NCI-H2227 treated with DMSO at 0.1 percent for 48 hours (cell line): ENCODE measurements at places on chromosomes 2 and 18.
A peak's percentile ranks its signal among the peaks of the same experiment; 100 is the strongest.

DNA sequence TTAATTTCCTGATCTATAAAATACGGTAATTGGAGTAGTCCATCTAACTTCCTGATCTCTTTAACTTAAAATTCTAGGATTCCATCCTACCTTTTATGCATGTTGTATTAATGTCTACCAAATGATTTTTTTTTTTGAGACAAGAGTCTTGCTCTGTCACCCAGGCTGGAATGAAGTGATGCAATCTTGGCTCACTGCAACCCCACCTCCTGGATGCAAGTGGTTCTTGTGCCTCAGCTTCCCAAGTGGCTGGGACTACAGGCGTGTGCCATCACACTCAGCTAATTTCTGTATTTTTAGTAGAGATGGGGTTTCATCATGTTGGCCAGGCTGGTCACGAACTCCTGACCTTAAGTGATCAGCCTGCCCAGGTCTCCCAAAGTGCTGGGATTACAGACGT, 47.8 kb downstream of the CFAP36 start:
- DNase-seq = no peak

GRCh38 chr18:74530584-74530862, 3.8 kb upstream of the CNDP1 start:
- DNase-seq = no peak

DNA sequence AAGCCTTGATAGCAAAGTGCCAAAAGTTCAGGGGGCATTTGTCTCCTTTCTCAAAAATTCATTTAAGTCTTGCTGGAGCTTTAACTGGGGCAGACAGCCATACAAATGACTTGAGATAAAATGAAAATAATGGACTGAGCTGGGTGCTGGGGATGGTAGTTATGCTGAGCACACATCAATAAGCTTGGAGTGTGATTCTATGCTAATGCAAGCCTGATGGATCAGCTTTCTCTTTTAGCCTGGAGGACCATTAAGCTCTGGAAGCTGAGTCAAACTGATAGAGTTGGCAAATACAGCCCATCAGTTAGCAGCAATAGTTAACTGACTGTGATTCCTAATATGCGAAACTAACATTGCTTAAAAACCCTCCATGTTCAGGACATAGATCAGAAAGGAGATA, 98.0 kb downstream of the CAMKMT start:
- no peak for DNase-seq

- DNase-seq = no peak
Observed at GRCh38 chr2:133812826-133813617, 244.8 kb upstream of the NCKAP5 start.

DNA sequence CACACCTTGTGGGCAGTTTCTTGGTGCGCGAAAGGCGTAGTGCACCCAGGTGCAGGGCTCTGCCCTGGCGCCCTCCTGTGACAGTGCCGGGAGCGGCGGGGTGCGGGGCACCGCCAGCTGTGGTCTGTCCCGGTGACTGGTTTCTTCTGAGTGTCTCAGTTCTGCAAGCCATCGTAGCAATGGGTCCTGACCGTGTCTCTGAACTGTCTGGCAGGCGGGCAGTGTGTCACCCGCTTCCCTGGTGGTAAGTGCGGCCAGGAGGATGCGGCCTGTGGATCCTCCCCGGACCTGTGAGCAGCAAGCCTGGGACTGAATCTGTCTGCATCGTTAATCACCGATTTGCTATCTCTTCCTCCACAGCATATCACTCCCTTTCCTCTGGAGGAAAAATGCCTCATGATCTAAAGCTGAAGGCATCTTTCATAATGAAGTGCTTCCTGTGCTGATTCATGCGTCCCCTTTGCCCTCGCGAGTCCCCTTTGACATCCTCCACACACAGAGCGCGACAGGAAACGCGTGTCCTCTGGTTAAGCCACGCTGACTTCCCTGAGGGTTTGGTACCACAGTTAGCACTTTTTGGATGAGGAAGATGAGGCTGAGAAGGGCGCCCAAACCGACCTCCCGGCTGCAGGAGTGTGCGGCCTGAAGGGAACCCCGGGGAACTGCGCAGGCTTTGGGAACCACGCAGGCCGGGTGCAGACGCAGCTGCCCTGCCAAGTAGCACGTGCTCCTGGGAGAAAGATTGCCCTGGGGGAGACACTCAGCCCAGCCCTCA, 416.0 kb upstream of the HS6ST1 start:
- DNase-seq = no peak

DNA sequence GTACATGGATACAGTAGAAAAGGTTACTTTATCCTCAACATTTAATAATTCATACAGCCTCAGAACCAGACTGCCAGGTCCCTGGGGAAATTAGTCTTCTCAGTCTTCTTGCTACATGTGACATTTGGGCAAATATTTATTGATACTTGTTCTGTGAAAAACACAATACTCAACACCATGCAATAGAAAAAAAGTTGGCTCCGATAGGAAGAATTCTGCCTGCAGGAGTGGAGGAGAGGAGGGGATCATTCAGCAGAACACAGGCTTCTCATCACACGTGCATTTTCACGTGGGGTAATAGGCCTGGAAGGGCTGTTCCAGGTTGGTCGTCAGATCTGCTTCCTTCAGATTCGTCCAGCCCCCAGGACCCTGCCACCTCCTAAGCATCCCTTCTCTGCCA, 58.4 kb upstream of the ACKR3 start:
- DNase-seq = no peak

- DNase-seq = no peak
Observed at GRCh38 chr2:88666576-88666975, 24.9 kb upstream of the RPIA start.

GRCh38 chr2:98452396-98453027, 7.9 kb downstream of the INPP4A start:
- DNase-seq = no peak

DNA sequence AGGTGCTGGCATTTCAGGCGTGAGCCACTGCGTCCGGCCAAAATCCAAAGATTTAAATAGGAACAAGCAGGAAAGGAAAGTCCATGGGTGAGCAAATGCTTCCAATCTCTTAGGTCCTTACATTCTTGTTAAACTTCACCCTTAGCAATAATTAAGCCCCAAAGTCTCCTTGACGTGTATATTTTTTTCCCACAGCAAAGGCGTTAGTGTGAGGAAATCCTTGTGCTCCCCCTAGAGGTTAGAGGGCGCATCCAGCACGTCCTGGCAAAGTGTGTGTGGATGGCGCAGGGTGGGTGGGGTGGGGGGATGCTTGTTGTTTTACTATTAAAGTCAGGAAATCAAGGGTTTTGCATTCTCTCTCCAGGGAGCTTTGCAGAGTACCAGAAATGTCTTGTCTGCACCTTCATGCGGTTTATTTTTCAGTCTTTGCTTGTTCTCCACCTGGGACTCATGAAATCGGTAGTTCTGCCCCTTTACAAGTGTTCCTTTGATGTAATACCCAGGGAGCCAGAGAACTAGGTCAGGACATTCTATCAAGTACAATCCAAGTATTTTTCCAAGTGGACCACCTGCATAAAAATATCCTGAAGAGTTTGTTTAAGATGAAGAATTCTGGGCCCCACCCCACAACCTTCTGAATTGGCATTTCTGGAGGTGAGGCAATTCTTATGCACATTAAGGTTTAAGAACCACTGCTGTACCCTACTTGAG, 22.2 kb upstream of the ITSN2 start:
- DNase-seq = peak; percentile 70

GRCh38 chr2:150403457-150403856, 84.0 kb downstream of the RND3 start:
- no peak for DNase-seq

GRCh38 chr2:235027558-235028214, 75.9 kb downstream of the SH3BP4 start:
- DNase-seq = no peak

GRCh38 chr2:53150146-53150545, 617.5 kb upstream of the CHAC2 start:
- no peak for DNase-seq

DNA sequence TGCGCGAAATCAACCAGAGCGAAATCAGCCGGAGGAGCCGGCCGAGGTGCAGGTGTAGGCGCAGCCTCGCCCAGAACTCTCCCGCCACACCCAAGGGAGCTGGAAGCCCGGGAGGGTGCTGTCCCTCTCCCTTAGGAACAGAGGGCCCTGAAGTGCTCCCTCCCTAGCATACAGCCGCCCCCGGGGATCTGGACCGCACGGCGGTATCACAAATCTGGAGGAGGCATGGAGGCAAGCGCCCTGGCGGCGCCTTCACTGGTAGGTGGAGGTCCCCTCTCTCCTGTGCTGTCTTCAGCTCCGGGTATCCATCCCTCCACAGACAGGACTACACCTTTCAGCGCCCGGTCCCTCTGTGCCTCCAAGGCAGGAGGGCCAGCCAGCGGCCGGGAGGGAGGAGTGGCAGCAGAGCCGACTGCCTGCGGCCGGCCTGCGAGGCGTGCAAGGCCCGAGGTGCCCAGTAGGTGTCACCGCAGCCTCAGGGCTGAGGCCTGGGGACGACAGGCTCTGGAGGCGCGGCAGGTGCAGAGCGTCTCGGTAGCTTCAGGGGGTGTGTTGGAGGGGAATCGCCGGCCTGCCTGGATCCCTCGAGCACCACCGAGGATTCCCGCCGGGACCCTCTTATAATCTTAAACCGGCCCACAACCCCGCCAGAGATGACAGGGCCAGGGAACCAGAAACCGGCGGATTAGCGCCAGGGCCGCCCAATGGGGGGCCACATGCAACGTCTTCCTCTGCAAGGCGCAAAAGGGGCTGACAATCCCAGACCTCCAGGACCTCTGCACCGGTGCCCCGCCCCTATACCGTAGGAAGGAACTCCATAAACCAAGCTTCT, 2.8 kb downstream of the IHH start:
- DNase-seq = peak; percentile 44

DNA sequence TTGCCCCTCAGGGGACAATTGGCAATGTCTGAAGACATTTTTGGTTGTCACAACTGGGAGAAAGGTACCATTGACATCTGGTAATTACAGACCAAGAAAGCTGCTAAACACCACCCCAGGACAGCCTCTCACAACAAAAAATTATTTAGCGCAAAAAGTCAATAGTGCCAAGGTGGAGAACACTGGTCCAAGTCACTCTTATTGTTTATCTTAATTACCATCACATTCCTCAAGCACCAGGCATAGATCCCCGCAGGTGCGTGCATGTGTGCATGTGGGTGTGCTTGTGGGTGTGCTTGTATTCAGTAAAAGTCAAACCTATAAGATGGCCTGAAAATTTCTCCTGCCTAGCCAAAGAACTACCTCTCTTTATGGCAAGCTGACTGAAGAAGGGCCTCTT, 74.9 kb upstream of the WDR75 start:
- DNase-seq = peak; percentile 99

DNA sequence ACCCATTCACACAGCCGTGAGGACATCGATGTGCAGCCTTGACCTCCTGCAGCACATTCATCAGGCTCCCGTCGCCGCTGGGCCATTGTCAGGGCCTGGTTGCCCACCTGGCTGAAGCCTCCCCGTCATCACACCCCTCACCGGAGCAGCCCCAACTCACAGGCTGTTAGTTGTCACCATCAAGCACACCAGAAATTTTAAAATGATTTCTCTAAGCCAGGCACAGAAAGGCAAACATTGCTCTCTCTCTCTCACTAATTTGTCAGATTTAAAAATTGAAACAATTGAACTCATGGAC, 167.1 kb downstream of the RTP5 start:
- DNase-seq = no peak

GRCh38 chr2:202910698-202911097, 775 bp downstream of the WDR12 start:
- DNase-seq = no peak

DNA sequence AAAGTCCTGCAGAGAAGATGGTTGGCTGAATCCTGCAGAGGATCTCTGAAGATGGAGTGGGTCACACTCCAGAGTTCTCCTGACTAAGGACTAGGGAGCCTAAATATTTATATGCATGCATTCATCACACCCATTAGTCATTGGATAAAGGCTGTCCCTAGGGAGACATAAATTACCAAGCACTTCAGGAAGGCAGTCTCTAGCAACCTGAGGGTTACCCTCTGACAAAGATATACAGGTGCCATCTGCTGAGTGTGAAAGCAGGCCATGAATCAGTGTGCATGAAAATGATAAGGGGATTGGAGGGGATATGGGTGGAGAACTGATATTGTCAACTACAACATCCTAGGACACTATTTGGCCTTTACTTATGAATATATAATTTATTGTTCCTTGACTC, 294.8 kb upstream of the DDX18 start:
- no peak for DNase-seq

DNA sequence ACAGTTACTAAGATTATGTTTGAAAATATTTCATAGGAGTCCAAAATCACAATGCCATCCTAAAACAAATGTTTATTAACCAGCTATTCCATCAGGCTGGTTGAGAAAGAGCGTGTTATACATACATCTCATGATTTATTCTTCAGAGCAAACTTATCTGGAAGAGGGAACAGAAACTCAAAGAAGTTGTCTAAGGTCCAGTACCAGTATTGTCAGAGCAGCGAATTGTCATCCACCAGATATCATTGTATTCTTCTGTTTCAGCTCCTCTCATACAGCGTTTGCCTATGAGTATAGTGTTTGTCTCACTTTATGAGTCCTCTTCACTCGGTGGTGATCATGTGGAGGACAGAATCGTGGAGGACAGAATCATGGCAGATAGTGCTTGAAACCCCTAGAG, 238.2 kb downstream of the OSR1 start:
- DNase-seq = no peak

- no peak for DNase-seq
Observed at GRCh38 chr2:102082571-102083392, 59.8 kb upstream of the IL1R1 start.

DNA sequence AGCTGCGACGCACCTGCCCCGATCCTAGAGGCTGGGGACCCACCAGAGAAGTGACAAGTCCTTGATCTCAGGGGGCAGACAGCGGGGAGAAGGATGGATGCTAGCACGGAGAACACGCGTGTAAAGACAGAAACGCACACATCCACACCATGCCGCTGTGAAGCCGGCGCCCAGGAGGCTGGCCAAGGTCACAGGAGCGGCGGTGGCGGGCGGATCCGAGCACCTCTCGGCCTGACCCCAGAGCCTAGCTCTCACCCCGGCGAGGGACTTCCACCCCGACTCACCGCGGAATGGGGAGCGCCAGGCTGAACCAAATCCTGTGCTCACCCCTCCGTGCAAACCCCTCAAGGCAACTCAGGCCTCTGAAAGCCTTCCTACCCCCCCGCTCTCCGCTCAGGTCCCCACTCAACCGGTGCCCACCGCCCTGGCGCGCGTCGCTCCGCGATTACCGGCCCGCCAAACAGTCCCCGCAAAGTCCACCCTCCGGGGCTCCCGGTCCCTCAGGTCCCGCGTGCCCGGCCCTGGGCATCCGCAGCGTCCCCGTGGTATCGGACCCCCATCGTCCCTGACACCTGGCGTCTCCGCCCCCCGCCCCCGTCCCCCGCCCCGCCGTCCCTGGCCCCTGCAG, 460 bp upstream of the LRRFIP1 start:
- no peak for DNase-seq

GRCh38 chr18:3448838-3449511, 997 bp upstream of the TGIF1 start:
- DNase-seq = no peak

DNA sequence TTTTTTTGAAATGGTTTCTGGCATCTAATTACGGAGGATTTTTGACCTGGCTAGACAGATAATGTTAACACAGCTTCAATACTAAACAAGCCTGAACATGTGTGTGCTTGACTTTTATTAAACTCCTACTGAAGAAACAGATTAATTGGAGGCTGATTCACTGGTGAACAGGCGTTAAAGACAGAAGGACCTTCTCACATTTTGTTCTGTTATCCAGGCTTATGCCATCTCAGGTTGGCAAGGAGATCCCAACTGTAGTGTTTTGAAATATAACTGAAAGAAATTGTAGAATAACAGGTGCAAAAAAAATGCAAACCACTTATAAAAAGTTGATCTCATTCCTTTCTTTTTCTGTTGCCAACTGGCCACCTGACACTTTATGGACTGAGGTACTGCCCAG, 269.6 kb downstream of the ARHGAP15 start:
- no peak for DNase-seq
